ENCODE measurements at places on chromosomes 4 and X.
A peak's percentile ranks its signal among the peaks of the same experiment; 100 is the strongest.

- no peak for DNase-seq
These were observed 28.9 kb upstream of the MTMR1 start for GRCh38 chrX:150664290-150664689.

DNA sequence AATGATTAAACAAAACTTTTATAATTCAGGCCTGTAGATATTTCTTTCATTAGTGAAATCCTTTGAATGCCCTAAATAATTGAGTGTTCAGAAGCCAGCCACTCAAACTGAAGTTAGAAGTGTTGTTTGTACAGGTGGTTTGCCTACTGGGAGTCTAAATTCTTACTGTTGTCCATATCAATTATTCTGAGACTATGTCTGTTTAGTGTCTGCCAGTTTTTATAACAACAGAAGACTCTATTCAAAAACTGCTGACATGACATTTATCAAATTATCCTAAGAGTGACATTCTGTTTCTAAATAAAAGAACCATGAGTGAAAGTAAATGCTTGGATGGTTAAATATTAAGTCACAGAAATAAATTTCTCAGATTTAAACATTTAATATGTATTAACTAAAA, 375.1 kb downstream of the FAT4 start:
- no peak for DNase-seq

DNA sequence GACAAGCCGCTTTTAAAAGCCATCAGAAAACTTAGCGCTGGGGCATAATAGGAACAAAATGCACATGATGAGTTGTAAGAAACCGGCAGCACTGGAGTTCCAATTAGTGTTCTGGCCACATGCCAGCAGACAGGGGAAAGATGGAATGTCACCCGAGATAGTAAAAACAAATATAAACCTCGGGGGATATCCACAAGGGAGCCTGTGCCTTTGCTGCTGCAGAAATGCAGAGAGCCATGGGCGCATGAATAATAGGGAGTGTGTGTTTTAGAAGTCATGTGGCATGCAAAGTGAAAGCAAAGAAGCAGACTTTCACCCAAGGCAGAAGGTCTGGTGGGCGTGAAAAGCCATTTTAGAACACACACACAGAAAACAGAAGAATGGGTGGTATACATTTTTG, 19.1 kb downstream of the GPRASP3 start:
- DNase-seq: no peak

- DNase-seq: no peak
These were observed 116.3 kb downstream of the EFNB1 start for GRCh38 chrX:68945081-68945602.

- no peak for DNase-seq
These were observed 38.0 kb downstream of the PI4K2B start for GRCh38 chr4:25271866-25272265.

DNA sequence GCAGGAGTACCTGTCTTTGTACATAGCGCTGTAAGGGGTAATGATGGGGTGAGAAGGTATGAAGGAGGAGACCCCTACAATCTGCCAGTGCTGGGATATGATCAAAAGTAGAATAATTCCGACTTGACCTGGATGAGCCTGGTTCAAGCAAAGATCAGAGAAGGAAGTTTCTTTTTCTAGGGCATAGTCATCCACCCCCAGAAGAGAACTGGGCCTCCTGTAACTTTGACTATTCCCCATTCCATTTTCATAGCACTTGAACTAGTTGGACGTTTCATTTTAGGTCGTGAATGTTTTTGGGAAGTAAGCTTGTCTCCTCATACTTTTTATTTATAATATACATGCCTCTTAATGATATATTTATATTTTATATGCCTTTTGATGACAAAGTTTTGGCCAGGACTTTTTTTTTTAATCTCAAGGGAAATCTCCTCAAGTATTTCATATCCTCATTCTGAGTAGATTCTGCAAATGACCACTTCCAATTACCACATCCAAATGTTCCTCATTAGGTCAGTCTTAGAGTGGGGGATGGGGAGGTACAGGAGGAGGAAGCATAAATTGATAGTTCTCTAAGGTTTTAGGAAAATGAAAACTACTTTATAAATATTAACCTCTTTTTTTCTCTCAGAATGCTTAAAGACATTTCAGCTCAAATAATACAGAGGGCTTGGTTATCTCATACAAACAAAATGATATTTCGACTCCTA, 3.5 kb downstream of the CXorf58 start:
- DNase-seq: no peak

GRCh38 chr4:81990898-81991297, 382.9 kb downstream of the HNRNPD start:
- no peak for DNase-seq

DNA sequence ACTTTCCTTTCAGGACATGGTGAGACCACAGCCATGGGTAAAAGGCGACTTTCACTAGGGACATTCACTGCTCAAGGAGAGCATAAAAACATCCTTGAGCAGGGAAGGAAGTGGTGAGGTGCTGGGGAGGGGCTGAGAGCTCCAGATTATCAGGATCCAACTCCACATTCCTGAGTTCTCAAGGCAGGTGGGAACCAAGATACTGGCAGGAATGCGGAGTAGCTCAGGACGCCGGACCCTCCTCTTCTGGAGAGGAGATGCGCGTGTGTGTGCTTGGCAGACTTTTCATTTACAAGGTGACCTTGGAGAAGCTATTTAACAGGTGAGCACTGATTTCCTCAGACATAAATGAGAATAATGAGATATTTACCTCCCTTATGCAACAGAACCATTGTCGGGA, 41.3 kb upstream of the TXK start:
- DNase-seq: no peak

DNA sequence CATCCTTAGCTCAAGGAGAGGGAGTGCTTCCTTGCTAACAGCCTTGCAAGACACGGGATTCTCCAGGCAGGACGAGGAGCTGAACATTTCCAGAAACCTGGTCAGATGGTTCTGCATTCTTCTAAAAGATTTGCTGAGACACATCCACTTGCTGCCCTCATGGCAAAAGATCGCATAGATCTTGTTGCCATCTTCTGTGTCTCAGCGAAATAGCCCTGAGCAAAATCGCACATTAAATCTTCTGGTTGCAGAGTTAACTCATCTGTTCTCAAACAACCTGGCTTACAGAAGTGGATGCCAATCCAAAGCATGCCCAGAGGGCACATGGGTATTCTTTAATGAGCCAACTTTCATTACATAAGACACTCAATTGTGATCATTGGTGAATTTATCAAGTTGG, 167.5 kb downstream of the PRKX start:
- no peak for DNase-seq

- DNase-seq: no peak
These were observed 651.9 kb upstream of the PCDH7 start for GRCh38 chr4:30068234-30068633.

DNA sequence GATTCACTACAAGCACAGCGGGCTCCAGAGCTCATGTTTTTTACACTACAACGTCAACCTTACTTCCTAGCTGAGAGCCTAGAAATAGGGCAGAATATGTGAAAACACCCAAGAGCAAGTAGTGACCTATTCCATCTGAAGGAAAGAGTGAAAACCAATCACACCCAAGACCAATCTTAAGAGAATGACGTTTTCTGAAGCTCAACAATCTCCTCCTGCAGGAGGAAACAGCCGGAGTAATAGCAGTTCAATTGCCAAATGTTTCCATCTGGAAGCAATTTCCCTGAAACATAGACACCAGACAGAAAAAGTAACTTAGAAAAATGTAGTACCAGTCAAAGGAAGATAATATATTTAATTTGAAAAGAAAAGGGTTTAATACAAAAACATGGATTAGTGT, 142.4 kb downstream of the ANXA5 start:
- no peak for DNase-seq

GRCh38 chr4:40722576-40723161, 27.1 kb upstream of the NSUN7 start:
- no peak for DNase-seq

DNA sequence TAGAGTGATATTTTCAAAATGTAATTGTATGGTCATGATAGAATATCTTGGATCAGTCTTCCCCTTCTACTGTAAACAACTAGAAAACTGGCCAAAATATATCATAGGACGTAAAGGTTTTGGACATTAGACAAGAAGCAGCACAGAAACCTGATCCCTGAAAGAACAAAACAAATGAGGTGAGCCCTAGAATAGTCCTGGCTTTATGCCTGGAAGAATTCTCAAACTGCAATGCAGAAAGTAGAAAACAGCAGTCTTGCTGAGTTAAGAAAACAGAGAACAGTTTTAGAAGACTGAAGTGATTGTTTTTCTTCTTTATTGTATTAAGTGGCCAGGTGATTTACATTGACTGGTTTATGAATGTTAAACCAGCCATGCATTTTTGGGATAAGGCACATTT, 19.5 kb downstream of the NSUN7 start:
- no peak for DNase-seq

DNA sequence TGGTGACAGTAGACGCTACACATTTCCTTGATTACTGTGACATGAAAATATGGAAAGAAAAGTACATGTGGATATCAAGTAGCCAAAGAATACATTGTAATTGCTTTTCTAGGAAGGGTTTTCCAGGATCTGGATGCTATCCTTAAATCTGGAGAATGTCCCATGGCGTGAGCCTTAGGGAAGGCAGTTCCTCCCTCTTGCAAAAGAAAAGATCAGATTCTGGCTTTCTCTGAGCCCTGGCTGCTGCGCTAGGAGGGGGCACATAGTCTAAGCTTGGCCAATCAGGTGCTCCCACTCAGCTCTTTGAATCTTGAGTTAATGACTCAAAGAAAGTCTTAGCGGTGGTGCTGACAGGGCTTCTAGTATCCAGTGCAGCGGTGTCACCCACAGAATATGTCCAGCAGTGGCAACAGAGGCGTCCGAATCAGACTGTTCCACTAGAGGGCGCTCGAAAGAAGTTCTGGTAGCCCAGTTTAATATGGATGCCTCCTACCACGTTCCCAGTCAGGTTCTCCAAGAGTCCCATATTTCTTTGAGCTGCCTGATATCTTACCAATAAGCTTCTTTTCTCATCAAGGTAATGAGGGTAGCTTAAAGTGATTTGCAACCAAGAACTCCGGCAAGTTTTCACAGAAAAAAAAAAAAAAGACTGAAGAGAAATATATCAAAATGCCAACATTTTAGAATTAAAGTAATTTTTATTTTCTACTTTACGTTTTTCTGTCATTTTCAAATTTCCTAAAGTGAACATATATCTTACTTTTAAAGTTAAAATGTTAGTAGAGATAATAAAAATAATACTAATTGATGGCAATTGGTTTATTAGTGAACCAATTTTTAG, 213.4 kb upstream of the S100G start:
- DNase-seq: peak; percentile 75

DNA sequence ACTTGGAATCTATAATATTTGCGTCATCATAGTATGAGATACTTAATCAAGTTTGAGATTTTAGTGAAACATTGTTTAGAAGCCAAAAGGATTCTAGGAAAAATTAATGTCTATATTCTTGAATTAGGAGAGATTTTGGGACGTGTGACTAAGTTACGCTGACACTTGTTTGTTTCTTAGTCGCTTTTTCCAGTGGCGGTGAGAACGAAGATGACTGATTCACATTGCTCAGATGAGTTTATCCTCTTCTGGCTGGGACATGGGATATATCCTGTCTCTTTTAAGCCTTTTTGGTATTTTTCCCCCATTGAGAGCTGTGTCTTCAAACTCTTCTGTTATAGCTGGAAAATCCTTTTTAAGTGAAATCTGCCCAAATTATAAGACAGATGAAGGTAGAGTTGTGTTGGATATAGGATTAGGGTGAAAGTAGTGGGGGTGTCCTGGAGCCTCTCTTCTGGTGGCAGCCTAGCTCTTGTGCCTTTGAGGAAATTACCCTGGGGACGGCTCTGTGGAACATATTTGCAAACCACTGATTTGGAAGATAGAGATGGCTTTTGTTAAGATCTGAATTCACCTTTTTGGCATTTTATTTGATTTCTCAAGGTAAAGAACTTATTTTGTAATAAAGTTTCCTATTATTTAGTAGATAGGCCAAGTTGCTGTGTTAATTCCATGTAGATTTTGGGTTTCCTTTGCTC, 49.7 kb downstream of the HTT start:
- DNase-seq: no peak

All from erythroblast (primary cell).